ENCODE measurements at places on chromosomes 5 and 9.
A peak's percentile ranks its signal among the peaks of the same experiment; 100 is the strongest.

GRCh38 chr5:140112685-140113179 lies 1.2 kb upstream of the PURA start:
- no peak for DNase-seq

DNA sequence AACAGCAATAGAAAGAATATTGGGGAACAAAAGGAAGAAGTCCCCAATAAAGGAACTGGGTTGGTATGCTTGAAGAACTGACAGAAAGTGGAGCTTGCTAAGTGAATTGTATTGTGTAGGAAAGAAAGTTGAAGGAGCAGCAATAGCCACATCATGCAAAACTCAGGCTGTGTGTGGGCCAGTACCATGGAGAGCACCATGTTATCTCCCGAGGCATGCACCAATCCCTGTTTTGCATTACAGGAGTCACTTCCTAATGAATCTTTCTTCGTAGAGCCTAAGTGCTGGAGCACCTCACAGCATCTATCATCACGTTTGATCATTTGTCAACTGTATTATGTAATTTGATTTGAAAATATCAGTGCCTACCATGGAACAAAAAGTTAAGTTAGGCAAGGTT lies 137.7 kb upstream of the NMUR2 start:
- no peak for DNase-seq

GRCh38 chr5:173915310-173916014 lies 27.3 kb downstream of the CPEB4 start:
- no peak for DNase-seq

DNA sequence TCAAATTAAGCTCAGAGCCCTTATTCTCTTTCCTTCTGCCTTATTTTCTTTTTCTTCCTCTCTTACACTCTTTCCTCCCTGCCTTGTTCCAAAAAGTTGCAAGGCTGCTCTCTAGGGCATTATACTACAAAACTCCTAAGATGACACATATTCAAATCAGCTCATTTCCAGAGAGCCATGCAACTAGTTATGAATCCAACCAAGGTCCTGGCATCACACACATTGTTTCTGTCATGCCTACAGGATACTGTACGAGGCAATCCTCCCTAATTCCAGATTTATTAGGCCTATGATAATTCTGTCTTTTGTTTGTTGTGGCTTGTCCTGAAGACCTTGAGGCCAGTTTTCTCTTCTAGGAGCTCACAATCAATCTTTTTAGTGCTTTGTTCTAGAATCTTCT lies 87.0 kb upstream of the TBCA start:
- DNase-seq: no peak

- no peak for DNase-seq
Measured at GRCh38 chr9:83066771-83067170, 3.8 kb upstream of the RASEF start.

DNA sequence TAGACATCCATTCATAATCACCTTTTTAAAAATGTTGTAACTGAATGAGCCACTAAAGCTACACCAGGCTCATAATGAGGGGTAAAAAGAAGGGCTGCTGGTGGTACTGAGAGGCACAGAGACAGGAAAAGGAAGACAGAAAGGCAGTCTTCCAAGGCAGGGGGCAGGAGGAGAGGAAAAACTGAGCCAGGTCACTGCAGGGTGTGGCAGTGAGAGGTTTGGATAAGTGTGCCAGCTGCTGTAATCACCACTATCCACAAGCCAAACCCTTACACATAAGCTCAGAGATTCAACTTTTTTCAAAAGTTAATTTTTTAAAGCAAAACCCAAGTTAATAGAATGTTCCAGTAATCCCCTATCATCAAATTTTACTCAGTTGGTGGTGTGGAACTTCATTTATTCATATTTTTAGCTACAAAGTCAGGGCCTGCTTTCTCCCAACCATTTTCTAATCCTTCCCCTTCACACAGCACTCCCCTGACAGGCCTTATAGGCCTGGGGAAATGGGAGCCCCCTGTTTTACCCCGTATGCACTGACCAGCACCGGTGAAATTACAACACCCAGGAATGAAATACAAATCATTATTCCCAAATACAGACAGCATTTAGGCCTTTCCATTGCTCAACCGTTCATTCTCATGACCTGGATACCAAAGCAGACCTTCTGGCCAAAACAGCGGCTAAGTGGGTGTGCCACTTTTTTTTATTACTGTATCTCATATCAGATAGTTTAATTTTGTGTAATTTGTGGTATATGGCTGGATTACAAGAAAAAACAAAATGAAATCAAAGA lies 76.3 kb downstream of the EFNA5 start:
- no peak for DNase-seq

GRCh38 chr5:6905423-6905822 lies 192.2 kb downstream of the TENT4A start:
- no peak for DNase-seq

- DNase-seq: no peak
Measured at GRCh38 chr9:87359264-87359663, 138.4 kb upstream of the DAPK1 start.

GRCh38 chr5:45037927-45038326 lies 229.2 kb downstream of the MRPS30 start:
- DNase-seq: no peak

DNA sequence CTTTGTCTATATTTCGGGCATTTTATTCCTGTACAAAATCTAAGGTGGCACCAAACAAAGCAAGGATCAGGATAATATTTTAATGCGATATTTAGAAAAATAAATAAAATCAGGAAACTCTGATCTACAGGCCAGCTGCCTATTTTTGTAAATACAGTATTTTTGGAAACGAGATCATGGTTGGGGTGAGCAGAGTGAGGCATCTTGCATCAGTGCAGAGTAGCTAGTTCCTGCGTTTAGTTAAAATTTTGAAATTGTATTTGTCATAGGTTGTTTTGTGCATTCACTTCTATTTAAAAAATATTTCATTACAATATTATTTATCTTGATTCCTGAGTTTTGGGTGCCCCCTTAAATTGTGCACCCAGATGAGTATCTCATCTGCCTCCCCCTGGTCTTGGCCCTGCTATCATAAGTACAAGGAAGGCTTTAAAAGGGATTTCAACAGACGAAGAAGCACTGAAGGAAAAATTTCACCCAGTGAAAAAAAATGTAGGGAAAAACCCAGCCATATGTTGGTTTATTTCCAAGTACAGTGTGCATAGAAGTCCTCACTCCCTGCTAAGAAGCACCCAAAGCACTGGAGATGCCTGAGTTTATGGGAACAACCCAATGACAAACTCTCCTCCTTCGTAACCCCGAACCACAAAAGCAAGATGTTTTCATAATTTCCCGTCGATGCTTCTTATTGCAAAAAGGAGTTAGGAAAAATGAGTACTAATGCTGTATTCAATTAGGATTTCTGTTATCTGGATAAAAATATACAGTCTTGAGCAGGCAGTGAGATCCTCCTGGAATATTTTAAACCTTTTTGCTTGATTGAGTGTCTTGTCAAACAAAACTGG lies 304.7 kb upstream of the CLINT1 start:
- no peak for DNase-seq

- no peak for DNase-seq
Measured at GRCh38 chr5:38831909-38832308, 13.9 kb upstream of the OSMR start.

- no peak for DNase-seq
Measured at GRCh38 chr5:602466-603035, 9.6 kb upstream of the CEP72 start.

GRCh38 chr5:74767579-74767913 lies 497 bp downstream of the NSA2 start:
- no peak for DNase-seq

DNA sequence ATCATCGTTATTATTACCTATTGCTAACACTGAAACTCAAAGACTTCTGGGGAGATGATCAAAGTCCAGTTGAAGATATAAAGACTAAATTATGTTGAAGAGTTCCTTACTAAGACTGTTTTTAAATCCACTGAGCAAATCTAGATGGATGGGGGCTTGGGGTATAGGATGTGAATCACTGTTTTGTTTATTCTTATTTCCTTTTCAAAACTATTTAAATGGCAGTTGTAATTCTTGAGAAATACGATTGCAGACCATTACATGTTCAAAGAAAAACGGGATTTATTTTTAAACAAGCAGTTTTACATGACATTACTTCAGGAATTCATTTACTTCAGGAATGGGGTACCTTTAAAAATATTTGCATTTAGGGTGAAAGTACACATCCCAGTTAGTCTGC lies 4.3 kb downstream of the RASGRF2 start:
- no peak for DNase-seq

GRCh38 chr5:157047898-157048297 lies 11.0 kb downstream of the HAVCR1 start:
- no peak for DNase-seq

DNA sequence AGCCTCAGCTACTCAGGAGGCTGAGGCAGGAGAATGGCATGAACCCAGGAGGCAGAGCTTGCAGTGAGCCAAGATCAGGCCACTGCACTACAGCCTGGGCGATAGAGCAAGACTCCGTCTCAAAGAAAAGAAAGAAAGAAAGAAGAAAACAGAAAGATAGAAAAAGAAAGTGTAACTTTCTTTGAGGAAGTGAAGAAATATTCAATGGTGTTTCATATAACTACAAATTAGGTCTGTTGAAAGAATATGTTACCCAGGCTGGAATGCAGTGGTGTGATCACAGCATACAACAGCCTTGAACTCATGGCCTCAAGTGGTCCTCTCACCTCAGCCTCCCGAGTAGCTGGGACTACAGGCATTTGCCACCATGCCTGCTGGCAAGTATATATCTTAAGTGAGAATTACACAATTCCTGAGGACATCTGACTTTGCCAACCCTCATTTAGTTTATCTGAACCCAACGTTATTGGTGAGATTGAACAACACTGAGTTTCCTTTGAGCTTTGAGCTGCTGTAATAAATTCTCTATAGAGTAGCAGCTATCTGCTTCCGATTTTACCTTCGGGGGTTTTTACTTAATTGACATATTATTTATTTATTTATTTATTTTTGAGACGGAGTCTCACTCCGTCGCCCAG lies 2.0 kb upstream of the FAF2 start:
- no peak for DNase-seq

GRCh38 chr9:79477955-79478771 lies 93.6 kb upstream of the TLE4 start:
- DNase-seq: no peak

- DNase-seq: no peak
Measured at GRCh38 chr9:113631871-113632665, 168.5 kb downstream of the RGS3 start.

GRCh38 chr5:56088967-56089829 lies 94.4 kb upstream of the IL6ST start:
- peak; percentile 19 for DNase-seq

- no peak for DNase-seq
Measured at GRCh38 chr9:23907343-23907742, 81.3 kb upstream of the ELAVL2 start.

- DNase-seq: no peak
Measured at GRCh38 chr5:59326596-59326995, 566.9 kb downstream of the PDE4D start.

DNA sequence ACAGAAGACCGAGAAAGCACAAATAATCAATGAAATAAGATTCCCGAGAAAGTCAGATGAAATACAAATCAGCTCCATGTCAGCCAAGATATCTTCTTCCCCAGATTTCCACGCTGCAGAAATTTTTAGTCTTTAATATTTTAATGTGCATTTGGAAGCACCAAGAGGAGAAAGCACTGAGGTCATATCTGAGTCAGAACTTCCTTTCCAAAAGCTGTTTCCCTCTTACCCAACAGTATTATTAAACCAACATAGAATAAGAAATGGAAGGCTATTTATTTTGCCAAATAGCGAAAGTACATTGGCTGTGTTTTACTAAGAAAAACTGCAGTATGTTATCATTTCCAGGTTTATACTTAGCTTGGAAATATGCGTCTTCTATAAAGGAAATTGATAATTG lies 772.1 kb upstream of the CDH9 start:
- DNase-seq: no peak

DNA sequence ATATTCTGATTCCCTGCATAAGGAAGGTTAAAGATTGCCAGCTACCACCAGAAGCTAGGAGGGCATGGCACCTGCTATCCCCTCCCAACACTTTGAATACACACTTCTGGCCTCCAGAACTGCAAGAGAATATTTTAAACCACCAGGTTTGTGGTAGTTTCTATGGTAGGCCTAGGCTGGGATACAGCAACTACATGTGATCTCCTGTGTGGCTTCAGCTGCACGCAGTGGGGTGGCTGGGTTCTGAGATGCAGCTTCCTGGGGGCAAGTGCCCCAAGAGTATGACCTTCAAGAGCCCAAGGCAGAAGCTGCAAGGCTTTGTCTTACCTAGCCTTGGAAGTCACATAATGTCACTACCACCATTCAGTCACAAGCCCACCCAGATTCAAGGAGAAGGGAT lies 39.6 kb downstream of the GCNT4 start:
- DNase-seq: no peak

- no peak for DNase-seq
Measured at GRCh38 chr5:53161876-53162275, 52.3 kb upstream of the MOCS2 start.

- DNase-seq: no peak
Measured at GRCh38 chr5:1177826-1178528, 23.4 kb upstream of the SLC6A19 start.

GRCh38 chr5:53549792-53550191 lies 10.6 kb upstream of the NDUFS4 start:
- no peak for DNase-seq

- DNase-seq: no peak
Measured at GRCh38 chr9:106954558-106954957, 91.6 kb downstream of the ZNF462 start.

DNA sequence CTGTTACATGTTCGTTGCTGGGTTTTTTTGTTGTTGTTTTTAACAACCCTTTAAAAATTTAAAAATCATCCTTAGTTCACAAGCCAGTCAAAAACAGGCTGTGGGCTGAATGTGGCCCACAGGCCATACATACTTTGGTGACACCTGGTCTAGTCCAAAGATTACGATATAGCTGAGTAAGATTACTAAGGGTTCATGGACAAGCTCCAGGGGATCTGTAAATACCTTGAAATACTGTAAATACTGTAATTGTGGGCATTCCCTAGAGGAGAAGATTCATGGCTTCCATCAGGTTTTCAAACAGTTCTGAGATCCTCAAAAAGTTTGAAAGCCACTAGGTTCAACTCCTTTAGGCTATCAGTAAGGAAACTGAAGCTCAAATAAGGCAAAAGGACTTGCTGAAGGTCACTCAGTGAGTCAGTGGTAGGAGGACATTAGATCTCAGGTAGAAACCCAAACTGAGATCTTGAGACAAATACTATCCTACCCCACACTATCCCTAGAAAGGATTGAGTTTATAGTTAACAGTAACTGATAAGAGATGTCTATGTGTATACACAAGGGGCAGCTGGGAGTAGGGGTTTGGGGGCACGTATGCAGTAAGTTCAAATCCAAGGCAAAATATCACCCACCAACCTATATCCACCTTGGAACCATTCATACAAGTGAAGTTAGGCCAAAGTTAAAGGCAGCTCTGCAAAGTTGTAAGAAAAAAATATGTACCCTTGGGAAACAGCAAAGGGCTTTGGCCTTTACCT lies 17.8 kb downstream of the RAB14 start:
- DNase-seq: no peak

DNA sequence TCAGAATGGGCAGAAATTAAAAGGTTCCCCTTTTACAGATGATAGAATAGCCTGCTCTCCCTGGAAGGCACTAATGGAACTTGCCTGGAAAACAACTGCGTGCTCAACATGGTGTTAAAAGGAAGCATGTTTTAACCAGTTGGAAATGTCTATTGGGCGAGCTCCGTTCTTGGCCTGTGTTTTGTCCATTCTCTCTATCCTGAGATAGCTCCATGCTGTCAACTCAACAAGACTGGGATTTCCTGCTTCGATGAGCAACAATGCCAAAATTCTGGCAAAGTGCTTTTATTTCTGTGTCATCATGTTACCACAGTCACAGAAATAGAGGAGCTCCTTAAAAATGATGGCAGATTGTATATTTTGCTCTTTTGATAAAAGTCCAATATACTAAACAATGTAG lies 198.3 kb downstream of the PLK2 start:
- no peak for DNase-seq

- no peak for DNase-seq
Measured at GRCh38 chr5:135157421-135158313, 123.6 kb upstream of the PITX1 start.

All from HS-27A (cell line).